ENCODE measurements at places on chromosomes 3 and 15.

- DNase-seq: no peak
Measured at GRCh38 chr15:58475573-58476524, 44.1 kb downstream of the LIPC start.

- no peak for DNase-seq
Measured at GRCh38 chr15:80106051-80106450, 46.6 kb downstream of the ZFAND6 start.

GRCh38 chr15:61840090-61840489, 220.2 kb downstream of the VPS13C start:
- DNase-seq: no peak

DNA sequence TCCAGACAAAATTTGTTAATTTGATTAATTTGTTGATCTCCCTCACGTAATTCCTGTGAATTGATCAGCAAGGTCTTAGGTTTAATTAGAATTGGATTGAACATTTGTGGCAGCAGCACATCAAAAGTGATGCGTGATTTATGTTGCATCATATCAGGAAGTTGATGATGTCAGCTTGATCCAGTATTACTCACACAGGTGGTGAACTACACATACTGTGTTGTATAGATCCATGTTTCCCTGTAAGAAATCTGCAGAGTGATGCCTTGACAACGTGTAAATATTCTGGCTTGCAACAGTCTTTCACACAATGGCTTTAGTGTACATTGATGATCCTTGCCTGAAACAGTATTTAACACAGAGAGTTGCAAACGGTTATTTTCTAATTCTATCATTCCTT, 200.4 kb downstream of the ADAMTSL3 start:
- DNase-seq: no peak

GRCh38 chr15:56869573-56869972, 48.9 kb upstream of the TCF12 start:
- DNase-seq: no peak

GRCh38 chr3:128557531-128558280, 64.7 kb upstream of the GATA2 start:
- DNase-seq: no peak

Data from CD4-positive, alpha-beta T cell treated with Interleukin-1 beta for 1 hour (primary cell).